ENCODE measurements at places on chromosomes 13 and 19. TPM values are rescaled to one million over a fixed set of nuclear protein-coding genes. Genes with fewer than 3 reads are reported as not detected.

The BCL3 gene
- 3.8 TPM for total RNA-seq

The HPN gene
- total RNA-seq: not detected

The FLT1 gene
- 15.7 TPM for total RNA-seq

The URAD gene
- total RNA-seq: not detected

The ENOX1 gene
- total RNA-seq: 1.2 TPM
